ENCODE measurements at places on chromosomes 7 and 10. TPM values are rescaled to one million over a fixed set of nuclear protein-coding genes. Genes with fewer than 3 reads are reported as not detected.

Gene ACTL6B
- total RNA-seq = not detected

Gene TMEM225B
- not detected for total RNA-seq

Gene DYDC2
- total RNA-seq = 0.16 TPM

Gene SPAM1
- total RNA-seq = not detected

Gene BICC1
- total RNA-seq = 7.2 TPM

Gene ZNF425
- 1.7 TPM for total RNA-seq

Gene PLXNA4
- total RNA-seq = 0.08 TPM

Gene FKBP6
- total RNA-seq = not detected

Gene CABCOCO1
- total RNA-seq = 0.40 TPM

- no peak for DNase-seq
Observed at GRCh38 chr7:50814166-50814565, 31.5 kb upstream of the GRB10 start.

- DNase-seq = peak; percentile 38
Observed at GRCh38 chr10:34710391-34710751, 104.7 kb downstream of the PARD3 start.

DNA sequence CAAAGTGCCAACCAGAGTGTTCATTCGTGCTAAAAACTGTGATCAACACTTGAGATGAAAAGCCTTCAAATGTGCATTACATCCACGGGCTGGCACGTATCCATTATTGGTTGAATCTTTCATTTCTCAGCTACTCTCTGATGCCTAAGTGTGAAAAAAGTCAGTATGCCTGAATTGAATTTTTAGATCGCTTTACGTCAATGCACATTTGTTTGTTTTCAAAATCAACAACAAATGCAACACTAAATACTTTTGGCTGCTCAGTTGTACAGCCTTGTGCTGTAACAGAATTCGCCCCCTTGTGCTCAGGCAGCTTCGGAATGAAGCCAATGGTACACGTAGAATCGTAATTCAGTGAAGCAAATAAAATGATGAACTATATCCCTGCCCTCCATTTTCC, 446.5 kb upstream of the NRP1 start:
- no peak for DNase-seq

DNA sequence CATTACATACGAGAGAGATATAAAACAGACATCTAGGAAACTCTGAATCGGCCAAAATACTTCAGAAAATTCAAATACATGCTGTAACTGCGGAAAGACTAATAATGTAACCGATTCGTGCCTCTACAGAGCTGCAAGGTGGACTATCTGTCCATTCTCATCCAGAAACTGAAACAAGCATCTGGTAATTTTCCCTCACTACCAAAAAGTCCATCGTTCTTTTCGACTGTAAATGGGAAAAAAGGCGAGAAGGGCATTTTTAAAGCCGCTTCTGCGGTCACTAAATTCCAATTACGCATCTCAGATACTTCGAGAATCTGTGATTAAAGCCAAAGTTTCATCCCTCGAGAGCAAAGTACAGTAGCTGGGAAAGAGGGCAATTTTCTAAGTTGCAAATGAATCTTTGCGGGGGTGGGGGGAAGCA, 1.3 kb downstream of the OGA start:
- DNase-seq = no peak

GRCh38 chr10:2392145-2392812, 655.0 kb upstream of the ADARB2 start:
- no peak for DNase-seq

DNA sequence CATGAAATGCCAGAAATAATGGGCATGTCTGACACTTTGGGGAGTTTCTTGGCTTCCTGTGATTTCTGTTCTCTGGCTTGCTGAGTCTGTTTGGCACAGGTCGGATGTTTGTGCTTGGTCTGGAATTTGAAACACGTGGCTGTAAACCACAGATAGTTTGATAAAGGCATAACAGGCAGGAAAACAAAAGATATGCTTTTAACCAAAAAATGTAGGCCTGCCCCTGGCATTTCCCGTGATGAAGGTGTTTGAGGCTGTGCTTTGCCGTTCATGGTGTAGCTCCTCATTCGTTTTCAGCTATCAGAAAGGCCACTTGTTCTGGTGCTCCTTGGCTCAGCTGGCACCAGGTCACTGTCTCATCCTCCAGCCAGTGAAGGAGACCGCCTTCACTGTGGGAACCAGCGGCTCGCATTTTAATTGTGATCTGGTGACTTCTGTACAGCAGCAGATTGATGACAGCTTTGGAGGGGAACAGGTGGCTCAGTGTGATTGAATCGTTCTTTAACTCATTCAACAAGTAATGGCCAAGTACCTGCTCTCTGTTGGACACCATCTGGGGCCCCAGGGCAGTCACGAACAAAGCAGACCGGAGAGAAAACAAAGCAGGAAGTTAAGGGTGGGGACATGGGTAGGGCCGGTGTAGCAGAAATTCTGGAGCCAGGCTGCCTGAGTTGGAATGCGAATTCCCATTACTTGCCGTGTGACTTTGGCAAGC, 111.5 kb downstream of the CCNY start:
- no peak for DNase-seq

DNA sequence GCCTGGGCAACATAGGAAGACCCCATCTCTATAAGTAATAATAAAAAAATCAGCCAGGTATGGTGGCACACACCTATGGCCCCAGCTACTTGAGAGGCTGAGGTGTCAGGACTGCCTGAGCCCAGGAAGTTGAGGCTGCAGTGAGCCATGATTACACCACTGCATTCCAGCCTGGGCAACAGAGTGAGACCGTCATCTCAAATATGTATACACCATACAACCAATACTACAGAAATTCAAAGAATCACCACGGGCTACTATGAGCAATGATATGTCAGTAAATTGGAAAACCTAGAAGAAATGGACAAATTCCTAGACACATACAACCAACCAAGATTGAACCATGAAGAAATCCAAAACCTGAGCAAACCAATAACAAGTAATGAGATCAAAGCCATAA, 60.3 kb upstream of the ZC3HAV1 start:
- DNase-seq = no peak

- DNase-seq = no peak
Observed at GRCh38 chr7:31302356-31302755, 38.2 kb downstream of the NEUROD6 start.

GRCh38 chr7:36131026-36131425, 22.0 kb upstream of the EEPD1 start:
- DNase-seq = no peak

DNA sequence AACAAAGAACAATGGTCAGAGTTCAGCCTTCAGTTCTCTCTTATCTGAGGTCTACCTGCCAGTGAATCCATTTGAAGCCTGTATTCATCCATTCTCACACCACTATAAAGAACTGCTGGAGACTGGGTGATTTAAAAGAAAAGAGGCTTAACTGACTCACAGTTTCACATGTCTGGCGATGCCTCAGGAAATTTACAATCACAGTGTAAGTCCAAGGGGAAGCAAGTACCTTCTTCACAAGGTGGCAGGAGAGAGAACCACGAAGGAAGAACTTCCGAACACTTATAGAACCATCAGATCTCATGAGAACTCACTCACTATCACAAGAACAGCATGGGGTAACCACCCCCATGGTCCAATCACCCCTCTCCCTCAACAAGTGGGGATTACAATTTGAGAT, 33.0 kb upstream of the SLC25A13 start:
- no peak for DNase-seq

DNA sequence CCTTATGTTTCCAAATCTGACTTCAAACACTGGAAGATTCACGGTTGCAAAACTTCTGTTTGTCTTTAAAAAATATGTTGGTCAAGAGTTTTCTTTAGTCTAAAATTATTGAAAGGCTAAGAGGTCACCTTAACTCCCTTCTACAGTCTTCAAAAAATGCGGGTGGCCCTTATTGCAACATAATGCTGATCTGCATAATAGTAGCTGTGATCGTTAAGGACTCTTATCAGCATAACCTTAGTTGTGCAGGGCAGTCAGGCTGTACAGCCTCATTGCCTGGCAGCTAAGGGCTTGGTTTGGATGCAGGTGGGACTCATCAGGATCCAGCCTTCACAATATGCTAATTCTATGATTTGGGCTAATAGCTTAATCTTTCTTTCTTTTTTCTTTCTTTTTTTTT, 15.0 kb downstream of the KIAA1217 start:
- no peak for DNase-seq

DNA sequence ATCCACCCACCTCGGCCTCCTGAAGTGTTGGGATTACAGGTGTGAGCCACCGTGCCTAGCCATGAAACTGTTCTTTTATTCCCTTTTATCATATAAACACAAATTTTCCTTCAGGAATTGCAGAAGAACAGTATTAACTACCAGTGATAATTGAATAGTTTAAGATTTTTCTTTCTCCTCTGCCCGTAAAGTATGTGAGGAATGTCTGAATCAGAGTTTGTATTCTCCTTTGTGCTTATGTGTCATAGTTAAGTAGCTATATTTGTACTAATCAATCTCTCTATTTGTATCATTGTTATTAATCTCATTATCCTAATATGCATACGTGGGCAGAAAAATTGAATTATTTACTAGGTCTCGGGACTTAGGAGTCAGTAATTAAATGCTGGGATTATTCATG, 83.6 kb downstream of the ZNF277 start:
- DNase-seq = no peak

DNA sequence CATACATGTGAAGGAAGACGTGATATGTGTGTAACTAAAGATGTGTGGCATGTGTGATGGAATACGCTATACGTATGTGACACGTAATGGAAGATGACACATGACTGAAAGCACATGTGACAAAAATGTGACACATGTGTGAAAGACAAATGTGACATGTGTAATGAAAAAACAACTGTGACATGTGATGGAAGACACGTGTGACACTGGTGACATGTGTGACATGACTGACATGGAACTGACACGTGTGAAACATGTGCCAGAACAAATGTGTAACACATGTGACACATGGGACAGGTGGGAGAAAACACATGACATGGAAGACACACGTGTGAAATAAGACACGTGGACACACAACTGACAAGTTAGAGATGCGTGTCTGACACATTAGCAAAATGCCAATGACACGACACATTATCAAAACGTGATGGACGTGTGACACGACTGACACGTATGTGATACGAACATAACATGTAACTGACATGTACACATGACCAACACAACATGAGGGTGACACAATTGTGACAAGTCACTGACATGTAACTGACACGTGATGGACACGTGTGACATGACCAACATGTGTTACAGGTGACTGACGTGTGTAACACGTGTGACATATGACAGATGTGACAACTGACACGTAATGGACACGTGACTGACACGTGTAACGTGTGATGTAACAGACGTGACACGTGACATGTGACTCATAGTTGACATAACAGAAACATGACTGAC, 24.4 kb downstream of the CRPPA start:
- no peak for DNase-seq

DNA sequence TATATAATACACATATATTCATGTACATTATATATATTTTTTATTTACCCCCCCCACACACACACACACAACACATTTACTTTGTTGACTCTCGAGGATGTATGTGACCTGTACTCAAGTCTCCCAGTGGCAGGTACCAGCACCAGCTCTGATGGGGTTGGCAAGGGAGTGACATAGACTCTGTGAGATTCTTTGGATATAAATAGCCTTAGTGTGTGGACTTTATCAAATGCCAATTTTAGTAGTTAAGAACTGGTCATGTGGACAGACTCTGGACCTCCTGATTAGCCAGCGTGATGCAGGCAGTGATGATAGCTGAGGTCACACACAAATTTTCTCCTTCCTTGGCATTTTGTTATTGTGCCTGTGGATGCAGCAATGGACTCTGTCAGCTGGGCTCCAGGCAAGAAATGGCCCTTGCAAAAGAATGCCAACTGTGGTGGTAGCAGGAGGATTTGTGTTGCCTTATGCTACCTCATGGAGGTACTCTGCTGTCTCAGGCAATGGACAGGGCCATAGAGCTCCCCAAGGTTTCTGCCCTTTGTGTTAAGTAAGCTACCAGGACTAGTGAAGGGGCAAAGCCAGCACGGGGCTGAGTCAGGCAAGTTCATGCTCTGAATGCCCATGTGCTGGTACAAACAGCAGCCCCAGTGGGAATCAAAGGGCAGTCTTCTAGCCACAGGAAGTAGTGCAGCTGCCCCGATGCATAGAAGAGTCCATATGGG, 224.6 kb upstream of the ZWINT start:
- DNase-seq = peak; percentile 8

DNA sequence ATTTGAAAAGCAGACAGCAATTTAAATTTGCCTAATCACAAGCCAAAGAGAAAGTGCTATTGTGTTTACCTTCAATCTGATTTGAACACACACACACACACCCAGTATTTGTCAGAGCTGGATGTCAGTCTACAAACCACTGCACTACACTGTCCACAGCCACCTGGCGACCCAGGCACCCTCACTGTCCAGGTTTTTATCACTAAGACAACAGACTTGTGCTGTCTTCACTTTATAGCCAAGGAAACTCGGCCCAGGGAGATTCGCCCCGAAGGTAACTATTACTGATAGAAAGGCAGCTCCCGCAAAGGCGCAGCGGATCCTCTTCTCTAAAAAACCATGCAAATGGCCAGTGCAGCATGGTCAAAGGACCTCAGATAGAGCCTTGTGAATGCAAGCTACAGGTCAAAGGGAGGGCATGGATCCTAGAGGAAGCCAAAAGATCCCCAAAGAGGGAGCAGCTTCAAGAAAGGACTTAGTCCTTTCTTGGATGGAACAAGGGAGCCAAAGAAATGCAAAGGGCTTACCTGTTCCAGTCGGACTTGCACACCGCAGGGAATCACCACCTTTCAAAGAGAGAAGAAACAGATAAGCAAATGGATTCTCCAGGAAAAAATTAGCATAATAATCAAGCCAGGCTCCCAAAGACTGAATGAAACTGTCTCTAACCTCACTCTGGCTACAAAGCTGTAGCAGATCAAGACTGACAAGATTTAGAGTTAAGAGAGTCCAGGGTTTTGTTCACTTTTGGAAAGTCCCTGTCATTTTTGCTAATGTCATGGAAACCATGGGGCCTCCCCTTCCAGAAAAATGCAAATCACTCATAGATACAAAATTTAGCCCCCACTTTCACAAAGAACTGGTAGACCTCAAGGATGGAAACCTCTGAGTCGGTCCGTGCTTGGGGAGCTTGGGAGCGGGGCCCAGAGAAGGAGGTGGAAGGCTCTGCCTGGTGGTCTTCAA, 101.1 kb downstream of the TNS3 start:
- no peak for DNase-seq

DNA sequence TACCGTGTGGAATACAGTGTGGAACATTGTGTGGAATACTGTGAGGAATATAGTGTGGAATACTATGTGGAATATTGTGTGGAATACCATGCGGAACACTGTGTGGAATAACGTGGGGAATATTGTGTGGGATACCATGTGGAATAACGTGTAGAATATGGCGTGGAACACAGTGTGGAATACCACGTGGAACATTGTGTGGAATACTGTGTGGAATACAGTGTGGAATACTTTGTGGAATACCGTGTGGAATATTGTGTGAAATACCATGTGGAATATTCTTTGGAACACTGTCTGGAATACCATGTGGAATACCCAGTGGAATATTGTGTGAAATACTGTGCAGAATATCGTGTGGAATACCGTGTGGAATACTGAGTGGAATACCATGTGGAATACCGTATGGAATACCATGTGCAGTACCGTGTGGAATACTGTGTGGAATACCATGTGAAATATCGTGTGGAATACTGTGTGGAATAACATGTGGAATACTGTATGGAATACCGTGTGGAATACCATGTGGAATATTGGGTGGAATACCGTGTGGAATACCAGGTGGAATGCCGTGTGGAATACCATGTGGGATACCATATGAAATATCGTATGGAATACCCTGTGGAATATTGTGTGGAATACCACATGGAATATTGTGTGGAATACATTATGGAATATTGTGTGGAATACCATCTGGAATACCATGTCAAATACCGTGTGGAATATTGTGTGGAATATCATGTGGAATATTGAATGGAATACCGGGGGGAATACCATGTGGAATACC, 133.1 kb upstream of the CHST15 start:
- DNase-seq = no peak

Data from SK-MEL-5 (cell line).